AG04450 (cell line): ENCODE measurements at places on chromosomes 7 and 10.

- no peak for DNase-seq
These were observed 25.5 kb downstream of the BCCIP start for GRCh38 chr10:125848857-125849256.

- DNase-seq = no peak
These were observed 344.2 kb upstream of the GALNT17 start for GRCh38 chr7:70787771-70788170.

DNA sequence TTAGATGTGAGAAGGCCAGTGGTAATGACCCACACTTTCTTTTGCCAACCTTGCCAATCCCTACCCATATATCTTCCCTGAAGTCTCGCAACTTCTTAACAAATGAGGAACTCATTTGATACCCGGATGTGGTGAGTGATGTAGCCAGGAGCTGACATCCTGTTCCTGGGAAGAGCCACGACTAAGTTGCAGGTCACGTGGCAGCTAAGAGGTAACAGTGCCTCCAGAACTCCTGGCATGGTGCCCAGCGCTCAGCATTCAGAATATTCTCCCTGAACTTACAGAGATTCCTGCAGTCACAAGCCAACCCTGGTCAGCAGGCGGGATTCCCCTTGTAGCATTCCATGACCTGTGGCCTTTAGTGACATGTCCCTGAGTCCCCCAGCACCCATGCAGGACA is 282.5 kb downstream of the GALNT17 start:
- no peak for DNase-seq

DNA sequence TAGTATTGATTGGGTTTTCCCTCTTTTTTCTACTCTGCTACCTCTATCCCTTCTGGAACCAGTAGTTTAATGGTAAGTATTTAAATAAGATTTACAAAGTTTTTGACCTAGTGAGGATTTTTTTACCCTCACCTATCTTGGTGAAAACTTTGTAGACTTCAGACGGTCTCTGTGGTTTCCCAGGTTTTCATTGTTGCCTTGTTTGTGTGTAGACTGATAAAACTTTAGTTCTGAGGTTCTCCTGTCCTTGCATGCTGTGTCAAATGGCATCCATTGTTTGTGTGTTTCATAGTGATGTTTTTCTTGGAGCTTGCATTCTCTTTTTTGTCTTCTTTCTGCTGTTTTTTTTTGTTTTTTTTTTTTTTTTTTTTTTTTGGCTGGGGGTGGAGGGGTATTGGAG is 22.6 kb downstream of the ZNRF2 start:
- DNase-seq = no peak

GRCh38 chr7:53611043-53611442 is 575.6 kb downstream of the POM121L12 start:
- DNase-seq = no peak

GRCh38 chr7:77797734-77798393 is 370 bp downstream of the TMEM60 start:
- no peak for DNase-seq

GRCh38 chr7:146902728-146903127 is 786.1 kb downstream of the CNTNAP2 start:
- DNase-seq = no peak

- DNase-seq = no peak
These were observed 46.3 kb upstream of the PIK3CG start for GRCh38 chr7:106818736-106819135.

DNA sequence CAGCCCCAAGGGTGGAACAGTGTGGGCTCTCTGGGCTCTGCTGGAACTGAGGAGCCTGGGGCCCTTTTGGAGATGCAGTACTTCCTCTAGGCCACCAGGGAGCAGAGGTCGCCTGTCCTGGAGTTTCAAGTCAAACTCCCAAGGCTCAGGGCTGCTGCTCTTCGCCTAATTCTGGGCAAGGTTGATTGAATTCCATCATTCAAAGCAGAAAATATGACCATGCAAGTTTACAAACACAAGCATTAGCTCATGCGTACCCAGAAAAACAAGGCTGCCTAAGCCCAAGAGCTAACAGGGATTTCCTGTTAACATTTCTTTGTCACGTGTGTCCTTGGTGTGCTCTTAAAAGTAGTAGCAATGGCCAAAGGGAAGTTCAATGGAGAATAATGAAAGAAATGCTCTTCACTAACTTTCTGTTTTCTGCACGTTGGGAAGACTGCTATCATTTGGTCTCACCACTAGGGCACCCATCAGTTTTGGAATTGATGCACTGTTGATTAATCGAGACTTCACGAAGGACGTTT is 20.1 kb downstream of the LDB3 start:
- peak; percentile 58 for DNase-seq

- DNase-seq = no peak
These were observed 50.4 kb upstream of the NFE2L3 start for GRCh38 chr7:26101361-26102151.
